ENCODE measurements at places on chromosomes 5 and 9. TPM values are rescaled to one million over a fixed set of nuclear protein-coding genes. Genes with fewer than 3 reads are reported as not detected.

Gene BAAT
- not detected for total RNA-seq

- no peak for DNase-seq
These were observed 124.6 kb upstream of the MTAP start for GRCh38 chr9:21677834-21678233.

GRCh38 chr5:167916706-167917105 lies 374.7 kb upstream of the WWC1 start:
- no peak for DNase-seq

Gene BRINP1
- not detected for total RNA-seq

- no peak for DNase-seq
These were observed 83.8 kb downstream of the SV2C start for GRCh38 chr5:76166886-76167576.

Gene CEL
- 1.3 TPM for total RNA-seq

- no peak for DNase-seq
These were observed 33.2 kb upstream of the ASS1 start for GRCh38 chr9:130411566-130411915.

- no peak for DNase-seq
These were observed 34.0 kb downstream of the BOD1 start for GRCh38 chr5:173582216-173583111.

GRCh38 chr9:78972303-78972999 lies 599.3 kb upstream of the TLE4 start:
- DNase-seq: no peak

- DNase-seq: no peak
These were observed 73.4 kb upstream of the FBXW11 start for GRCh38 chr5:172079876-172080275.

Gene ADAMTS12
- 0.05 TPM for total RNA-seq

Gene RBM18
- 15.1 TPM for total RNA-seq

- peak; percentile 86 for DNase-seq
These were observed 15.8 kb upstream of the RAPGEF1 start for GRCh38 chr9:131755541-131756198.

- DNase-seq: no peak
These were observed 243.8 kb upstream of the ADAMTS16 start for GRCh38 chr5:4896328-4896727.

Gene CER1
- not detected for total RNA-seq

- no peak for DNase-seq
These were observed 27.8 kb downstream of the FGF18 start for GRCh38 chr5:171447226-171447625.

Gene TMEM215
- total RNA-seq: not detected

Gene SV2C
- total RNA-seq: not detected

GRCh38 chr9:124037790-124038189 lies 26.2 kb downstream of the LHX2 start:
- no peak for DNase-seq

DNA sequence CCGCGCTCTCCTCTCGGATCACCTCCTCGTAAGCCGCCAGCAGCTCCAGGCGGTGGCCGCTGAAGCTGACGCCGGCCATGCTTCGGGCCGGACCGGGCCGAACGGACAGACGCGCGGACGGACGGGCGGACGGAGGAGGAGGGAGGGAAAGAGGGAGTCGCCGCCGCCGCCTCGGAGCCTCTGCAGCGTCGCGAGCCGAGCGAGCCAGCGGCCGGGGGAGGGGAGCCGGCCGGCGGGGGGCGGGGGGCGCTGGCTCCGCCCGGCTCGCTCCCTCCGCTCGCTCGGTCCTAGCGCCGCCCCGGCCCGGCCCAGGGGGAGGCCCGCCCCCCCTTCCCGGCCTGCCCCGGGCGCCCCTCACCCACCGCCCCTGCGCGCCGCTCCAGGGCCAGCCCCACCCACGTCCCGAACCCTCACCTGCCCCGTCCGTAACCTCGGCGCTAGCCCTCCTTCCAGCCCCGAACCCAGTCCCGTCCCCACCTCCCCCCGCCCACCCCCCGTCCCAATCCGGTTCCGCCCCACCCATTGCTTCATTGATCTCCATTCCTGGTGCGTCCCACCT lies at the start of gene DBN1:
Gene DBN1, minus strand, starts transcription at position 192 of the 559 bp plus-strand sequence. Its CDS starts 113 bp downstream, at position 79.
- no peak for DNase-seq

DNA sequence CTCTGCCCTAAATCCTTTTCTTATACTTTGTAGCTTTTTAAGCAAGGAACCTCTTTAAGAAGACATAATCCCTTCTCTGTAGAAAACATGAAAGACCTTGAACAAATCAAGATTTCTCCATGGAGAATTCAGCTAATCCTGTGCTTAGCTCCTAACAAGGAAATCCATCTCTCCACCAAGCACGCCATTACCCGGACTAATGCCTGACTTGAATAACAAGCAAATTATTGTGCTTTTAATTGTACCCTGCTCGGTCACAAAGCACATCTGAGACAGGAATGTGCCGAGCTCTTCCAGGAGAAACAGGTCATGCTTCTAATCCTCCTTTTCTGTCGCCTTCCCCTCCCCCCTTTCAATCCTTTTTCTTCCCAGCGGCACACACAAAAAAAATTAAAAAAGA lies 141.3 kb downstream of the PSAT1 start:
- DNase-seq: no peak

Gene GPR150
- total RNA-seq: 1.6 TPM

Gene C9orf57
- total RNA-seq: not detected

Gene PCDHB13
- not detected for total RNA-seq

DNA sequence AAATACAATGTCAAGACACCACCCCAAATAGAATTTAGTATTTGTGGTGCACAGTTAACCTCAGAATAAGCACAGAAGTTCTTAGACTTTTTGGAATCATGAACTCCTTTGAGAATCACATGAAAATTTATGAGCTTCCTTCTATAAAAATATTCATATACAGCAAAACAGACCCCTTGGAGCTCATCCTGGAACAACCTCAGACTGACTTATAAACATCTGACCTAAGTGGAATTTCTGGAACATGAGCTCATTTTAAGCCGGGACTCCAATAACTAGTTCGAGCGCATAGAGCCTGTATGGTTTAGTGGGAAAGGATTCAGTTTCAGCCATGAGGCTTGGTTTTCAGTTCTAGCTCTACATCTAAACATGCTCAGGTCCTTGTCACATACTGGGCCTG lies 192.3 kb downstream of the DEPDC1B start:
- no peak for DNase-seq

DNA sequence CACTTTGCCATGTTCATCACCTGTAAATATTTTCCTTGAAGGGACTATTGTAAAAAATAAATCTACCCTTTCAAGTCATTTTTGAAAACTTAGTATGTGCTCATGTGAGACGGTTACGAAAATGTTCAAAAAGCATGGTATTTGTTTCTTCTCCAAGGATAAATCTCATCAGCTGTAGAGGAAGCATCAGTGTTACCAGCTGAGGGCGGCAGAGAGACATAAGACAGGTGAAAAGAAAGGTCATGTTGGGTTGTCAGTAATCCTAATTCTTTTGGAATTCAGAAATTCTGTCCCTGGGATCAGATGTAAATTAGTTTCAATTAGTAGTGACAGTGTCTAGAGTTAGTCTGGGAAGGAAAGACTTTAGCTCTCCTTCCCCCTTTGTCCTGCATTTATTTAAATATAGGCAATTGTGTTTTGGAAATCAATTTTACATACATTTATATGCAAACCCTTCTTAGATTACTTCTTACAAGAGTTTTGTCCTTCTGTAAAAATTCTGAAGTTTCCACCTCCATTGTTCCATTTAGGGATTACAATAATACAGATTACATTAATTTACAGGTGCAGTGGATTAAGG lies 791.9 kb upstream of the CDH6 start:
- no peak for DNase-seq

- peak; percentile 70 for DNase-seq
These were observed 16.7 kb upstream of the HSD17B4 start for GRCh38 chr5:119435436-119436132.

- no peak for DNase-seq
These were observed 8.3 kb upstream of the NKD2 start for GRCh38 chr5:1000329-1000728.

DNA sequence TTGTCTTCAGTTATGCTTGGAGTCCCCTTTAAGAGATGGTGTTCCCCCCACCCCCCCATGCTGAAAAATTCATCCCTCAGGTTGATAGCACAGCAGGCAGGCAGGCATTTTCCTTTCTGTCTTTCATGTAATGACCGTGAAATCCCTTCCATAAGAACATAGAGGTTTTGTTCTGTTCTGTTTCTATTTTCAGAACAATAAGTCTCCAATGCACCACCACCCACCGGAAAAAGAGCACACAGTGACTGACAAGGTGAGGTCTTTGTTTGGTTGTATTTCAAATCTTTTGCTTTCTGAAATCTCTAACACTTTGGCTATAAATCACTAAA lies 52.4 kb downstream of the DMRT2 start:
- DNase-seq: no peak

Gene NR6A1
- total RNA-seq: 0.05 TPM

- no peak for DNase-seq
These were observed 96.8 kb upstream of the MRPS30 start for GRCh38 chr5:44711901-44712300.

Gene TLE1
- 1.6 TPM for total RNA-seq

Gene STK32A
- total RNA-seq: not detected

DNA sequence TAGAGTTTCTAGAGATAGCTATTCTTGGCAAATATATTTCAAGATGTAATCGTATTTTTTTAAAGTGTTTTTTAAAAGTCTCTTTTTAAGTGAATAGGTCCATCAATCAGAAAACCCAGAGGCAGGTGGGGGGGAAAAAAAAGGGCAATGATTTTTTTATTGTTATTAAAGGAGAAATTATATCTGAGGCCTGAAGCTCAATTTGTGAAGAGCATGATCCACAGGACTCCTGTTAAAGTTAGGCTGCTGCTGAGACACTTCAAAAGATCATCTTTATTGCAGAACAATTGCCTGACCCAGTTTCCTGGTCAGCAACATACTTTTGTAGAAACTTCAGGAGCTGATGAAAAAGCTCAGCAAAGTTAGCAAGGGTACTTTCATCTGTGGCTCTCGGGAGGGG lies 326.2 kb downstream of the RASEF start:
- DNase-seq: no peak

GRCh38 chr5:180140079-180140554 lies 68.6 kb upstream of the RNF130 start:
- no peak for DNase-seq

GRCh38 chr5:151214614-151215545 lies 9.0 kb downstream of the CCDC69 start:
- DNase-seq: no peak

DNA sequence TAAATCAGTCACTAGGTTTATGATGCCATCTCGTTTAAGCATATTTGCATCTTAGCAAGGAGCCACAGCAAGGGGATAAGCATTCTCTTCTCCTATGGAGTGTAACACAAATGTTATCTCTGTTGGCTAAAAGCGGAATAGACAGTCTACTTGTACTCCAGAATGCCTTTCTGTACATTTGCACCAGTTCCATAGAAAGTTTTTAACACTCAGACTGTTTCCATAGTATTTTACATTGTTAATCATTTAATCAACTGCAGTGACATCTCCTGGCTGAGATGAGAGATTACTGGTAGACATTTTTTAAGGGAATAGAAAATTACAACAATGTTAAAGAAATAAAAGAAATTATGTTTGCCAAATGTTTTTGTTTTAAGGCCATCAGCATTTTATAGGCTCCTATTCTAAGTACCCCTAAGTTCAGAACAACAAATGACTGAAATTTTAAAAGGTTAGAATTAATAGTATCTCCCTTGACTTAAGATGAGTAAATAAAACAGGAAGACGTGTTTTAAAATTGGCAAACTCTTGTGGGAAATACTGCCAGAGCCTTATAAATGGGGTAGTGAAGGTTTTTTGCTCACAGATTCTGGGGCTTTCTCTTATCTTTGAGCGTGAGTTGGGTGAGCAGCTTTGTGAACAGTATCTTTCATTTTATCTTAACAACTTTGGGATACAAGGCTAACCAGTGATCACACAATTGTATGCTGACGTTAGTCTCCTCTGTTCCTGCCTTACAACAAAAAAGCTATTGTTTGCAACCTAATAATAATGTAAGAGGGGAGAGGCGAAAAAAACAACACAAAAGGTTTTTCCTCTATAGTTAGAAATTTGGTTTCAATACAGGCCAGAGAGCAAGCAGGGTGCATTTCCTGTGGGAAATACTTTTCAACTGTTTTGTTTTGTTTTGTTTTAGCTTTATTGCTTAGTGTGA lies 294.3 kb downstream of the FBXL7 start:
- no peak for DNase-seq

GRCh38 chr5:95723632-95724369 lies 7.3 kb upstream of the RHOBTB3 start:
- no peak for DNase-seq

GRCh38 chr5:53438486-53439472 lies 41.6 kb upstream of the FST start:
- no peak for DNase-seq

Gene TMOD1
- total RNA-seq: 1.6 TPM

DNA sequence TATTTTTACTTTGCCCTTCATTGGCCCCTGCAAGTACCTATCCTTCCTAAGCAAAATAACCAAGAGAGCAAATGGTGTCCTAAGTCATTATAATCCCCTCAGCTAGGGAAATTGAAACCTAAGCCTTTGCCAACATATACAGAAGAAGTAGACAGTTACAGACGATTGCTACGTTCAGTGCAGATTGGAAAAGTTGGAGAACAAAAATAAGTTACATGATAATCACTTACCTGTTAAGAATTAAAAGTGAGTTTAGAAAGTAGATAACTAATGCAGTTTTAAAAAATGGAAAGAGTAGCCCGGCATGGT lies 244.8 kb downstream of the MPDZ start:
- DNase-seq: no peak

Gene PCDHGB7
- 0.16 TPM for total RNA-seq

Gene ALDH7A1
- 4.2 TPM for total RNA-seq

Gene FCN2
- not detected for total RNA-seq

All from naive thymus-derived CD8-positive, alpha-beta T cell (primary cell).